ENCODE measurements at places on chromosomes 16 and 17.

- DNase-seq, result no peak
These were observed 6.1 kb upstream of the ENDOV start for GRCh38 chr17:80408872-80409271.

DNA sequence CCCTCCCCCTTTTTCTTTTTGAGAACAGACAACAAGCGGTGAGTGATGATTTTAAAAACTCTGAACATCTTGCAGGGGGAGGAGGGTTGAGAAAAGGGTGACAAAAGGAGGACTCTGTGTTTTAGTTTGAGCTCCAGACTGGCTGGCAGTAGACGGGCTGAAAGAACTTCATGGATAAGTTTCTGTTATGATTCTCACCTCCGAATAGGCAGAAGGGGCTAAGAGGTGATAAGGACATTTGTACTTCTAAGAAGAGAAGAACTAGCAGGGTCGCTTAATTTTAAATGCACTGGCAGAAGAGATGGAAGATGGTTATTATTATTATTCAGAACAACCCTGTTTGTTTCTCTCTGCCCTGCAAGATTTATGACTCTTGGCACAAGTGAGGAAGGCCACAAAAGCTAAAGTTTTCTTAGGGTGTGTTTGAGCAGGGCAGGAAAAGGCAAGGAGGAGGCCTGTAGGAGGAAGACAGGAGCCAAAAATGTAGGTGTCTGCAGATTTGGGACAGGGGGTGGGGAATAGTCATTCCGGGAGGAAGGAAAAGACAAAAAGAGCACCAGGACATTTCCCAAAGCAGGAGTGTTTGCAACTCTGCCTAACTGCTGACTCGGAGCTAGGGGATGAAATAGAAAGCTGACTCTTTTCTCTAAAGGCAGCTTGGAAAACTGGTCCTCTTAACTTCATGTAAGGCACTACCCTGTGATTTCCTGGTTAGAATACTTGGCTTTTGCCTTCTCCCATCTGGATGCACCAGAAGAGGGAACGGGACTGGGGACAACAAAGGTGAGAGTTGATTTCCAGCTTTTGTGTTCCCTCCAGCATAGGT, 11.9 kb upstream of the HOXB2 start:
- no peak for DNase-seq

DNA sequence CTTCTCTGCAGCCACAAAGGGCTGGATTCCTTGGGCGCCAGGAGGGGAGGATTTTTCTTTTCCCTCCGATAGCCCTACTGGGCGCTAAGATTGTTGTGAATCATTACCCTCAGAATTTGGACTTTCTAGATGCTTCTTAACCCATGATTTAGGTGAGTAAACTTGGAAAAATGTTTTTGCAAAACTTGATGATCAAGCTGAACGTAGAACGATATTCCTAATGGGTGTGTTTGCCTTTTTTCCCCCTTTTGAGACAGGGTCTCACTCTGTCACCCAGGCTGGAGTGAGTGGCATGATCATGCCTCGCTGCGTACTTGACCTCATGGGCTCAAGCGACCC, 43.8 kb downstream of the PGS1 start:
- no peak for DNase-seq

- no peak for DNase-seq
These were observed 27.8 kb downstream of the CTRB2 start for GRCh38 chr16:75179208-75179607.

DNA sequence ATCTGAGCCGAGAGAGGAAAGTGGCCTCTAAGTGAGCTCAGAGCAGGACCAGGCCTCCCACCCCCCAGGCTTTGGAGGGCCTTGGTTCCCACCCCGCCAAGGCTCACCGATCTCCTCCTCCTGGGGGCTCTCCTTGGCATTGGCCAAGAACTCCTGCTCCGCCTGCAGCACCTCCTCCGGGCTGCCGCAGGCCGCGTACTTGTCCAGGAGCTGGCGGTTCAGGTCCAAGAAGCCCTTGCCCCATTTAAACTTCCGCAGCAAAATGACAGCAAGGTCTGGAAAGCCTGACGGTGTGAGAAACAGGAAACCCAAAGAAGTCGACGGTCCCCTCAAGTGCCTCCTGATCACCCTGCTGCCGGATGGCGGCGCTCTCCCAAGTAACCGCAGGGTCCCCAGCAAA, 1.7 kb downstream of the TSR3 start:
- no peak for DNase-seq

DNA sequence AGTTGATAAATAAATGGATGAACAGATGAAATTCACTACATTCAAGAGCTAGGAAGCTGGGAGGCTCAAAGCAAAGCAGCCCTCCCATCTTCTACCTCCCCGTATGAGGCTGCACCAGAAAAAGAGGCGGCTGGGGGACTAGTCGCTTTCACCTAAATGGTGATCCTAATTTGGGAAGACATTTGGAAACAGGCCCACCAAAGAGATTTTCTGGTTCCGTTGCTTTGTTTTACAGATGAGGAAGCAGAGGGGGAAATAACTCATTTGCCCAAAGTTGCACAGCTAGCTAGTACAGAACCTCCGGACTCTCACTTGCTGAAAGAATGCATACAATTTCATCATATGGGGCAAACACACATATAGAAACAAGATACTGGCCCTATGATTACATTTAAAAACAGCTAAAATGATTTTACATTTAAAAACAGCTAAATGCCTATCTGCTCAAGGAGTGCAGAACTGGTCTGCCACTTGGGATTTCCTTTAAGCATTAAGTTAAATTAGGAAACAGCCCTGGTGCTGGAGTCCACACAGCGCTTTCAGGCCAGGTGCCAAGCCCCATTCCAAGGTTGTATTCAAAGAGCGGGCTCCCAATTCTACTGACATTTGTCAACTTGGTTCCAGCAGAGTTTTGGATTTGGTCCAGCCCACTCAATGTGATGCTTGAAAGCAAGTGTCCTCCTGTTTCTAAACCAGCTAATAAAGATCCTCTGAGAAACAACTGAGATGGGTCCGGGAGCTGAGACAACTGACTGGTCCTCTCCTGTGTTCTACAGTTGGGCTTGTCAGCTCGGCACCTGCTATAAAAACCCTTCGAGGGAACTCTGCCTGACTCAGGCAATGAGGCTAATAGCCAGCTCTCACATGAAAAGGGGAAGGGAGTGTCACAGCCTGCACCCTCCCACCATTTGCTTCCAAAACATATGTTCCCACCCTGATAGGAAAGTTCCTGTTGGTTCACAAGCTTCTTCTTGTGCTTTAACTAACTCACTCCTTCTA, 11.7 kb downstream of the ERN1 start:
- DNase-seq, result no peak

GRCh38 chr17:74959826-74960515, 12.6 kb downstream of the HID1 start:
- no peak for DNase-seq

- DNase-seq, result no peak
These were observed 24.6 kb upstream of the FAAP100 start for GRCh38 chr17:81576621-81577277.

DNA sequence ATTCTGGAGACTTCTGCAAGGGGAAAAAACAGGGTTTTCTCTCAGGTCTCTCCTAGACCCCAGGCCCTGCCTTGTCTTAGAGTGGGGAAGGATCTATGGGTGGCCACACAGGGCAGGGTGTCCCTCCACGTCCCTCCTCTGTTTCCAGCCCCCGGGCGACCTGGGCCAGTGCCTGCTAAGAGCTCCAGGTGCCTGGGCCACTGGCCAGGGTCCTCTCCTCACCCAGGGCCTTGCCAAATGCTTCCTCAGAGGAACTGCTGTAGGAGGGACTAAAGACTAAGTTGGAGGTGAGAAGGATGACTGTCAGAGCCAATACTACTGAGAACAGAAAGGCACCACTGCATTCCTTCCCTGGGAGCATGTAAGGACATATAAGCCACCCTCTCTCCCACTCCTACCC, 11.4 kb downstream of the NOS2 start:
- no peak for DNase-seq

- DNase-seq, result no peak
These were observed 142.8 kb downstream of the GRIN2A start for GRCh38 chr16:10039220-10040096.

GRCh38 chr17:40522961-40523310, 21.5 kb upstream of the TNS4 start:
- DNase-seq, result no peak

DNA sequence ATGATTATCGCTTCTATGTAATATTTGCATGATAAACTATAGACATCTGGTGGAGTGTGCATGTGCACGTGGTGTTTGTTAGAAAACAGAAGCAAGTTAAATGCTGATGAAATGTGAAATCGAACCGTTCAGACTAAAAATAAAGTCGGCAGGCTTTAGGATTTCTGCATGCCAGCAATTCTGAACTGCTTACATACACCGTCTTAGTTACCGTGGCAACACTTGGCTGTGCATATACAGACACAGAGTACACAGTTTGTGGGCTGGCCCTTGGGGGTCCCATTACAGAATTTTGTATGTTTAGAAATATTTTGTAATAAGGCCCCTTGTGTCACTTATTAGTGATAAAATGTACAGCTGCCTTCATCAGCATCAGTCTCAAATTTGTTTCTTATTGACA, 605.5 kb downstream of the RBFOX1 start:
- no peak for DNase-seq

DNA sequence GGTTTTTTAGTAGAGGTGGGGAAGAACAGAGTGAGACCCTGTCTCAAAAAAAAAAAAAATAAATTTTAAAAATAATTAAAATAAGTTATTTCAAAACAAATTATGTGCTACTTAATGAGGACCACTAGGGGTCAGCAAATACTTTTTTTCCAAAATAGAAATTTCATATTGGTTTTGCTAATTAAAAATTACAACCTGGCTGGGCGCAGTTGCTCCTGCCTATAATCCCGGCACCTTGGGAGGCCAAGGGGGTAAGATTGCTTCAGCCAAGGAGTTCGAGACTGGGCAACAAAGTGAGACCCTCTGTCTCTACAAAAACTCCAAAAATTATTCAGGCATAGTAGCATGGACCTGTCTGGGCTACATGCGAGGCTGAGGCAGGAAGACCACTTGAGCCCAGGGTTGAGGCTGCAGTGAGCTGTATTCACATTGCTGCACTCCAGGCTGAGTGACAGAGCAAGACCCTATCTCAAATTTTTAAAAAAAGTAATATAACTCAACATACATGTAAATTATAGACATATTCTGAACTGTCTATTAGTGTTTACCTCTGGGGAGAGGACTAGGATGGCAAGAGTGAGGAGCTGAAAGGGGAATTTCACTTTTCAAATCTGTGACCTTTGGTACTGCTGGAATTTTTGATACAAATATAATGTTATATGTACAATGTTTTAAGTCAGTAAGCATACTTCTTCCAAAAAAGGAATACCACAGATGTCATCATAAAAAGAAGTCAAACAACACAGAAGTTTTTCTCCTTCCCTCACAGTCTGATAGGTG, 8.1 kb downstream of the MEIOB start:
- DNase-seq, result no peak

DNA sequence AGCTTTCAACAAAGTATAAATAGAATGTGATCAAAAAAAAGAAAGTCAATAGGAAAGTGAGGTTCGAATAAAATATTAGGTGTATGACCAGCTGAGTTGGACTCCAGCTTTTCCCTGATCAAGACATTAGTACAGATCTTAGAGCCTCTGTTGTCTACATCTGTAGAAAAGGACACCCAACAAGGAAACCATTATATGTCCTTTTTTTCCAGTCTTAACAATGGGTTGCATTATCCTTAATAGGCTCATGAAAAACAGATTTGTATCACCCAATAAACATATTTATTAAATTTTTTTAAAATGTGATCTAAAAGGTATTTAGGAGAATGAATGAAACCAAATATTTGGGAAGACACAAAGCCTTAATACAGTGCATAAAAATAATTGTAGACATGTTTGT, 18.1 kb downstream of the ABCA6 start:
- no peak for DNase-seq

DNA sequence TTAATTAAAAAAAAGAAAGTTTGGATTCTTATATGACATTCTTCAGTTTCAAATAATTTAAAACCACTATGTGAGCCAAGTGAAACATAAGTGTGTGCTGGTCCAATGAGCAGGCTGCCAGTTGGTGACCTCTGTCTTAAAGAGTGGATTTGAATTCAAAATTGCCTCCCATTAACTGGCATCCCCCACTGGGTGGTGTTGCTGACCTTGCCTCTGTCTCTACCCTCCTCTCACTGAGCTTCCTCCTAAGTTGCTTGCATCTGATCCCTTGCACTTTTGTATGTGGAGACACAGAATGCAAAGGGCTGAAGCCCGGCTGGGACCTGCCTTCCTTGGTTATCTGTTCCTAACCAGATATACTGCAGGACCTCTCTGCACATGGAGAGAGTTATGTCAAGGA, 160.6 kb downstream of the CYLD start:
- DNase-seq, result no peak

DNA sequence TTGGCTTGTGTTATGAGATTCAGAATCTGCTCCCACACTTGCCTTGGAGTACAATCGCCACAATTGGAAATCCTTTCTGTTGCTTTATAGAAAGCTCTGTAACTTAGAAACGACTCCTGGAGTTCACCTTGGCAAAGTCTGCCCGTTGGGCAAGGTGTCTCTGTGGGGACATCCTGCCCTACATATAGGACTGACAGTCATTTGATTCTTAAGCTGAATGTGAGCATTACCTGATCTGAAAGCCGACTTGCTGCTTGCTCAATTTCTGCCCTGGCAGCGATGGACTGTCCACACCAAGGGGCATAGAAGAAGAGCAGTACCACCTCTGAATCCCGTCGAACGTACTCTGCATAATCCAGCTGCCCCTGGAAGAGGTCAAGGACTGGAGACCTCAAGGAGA, 6.9 kb downstream of the TXNDC11 start:
- no peak for DNase-seq

DNA sequence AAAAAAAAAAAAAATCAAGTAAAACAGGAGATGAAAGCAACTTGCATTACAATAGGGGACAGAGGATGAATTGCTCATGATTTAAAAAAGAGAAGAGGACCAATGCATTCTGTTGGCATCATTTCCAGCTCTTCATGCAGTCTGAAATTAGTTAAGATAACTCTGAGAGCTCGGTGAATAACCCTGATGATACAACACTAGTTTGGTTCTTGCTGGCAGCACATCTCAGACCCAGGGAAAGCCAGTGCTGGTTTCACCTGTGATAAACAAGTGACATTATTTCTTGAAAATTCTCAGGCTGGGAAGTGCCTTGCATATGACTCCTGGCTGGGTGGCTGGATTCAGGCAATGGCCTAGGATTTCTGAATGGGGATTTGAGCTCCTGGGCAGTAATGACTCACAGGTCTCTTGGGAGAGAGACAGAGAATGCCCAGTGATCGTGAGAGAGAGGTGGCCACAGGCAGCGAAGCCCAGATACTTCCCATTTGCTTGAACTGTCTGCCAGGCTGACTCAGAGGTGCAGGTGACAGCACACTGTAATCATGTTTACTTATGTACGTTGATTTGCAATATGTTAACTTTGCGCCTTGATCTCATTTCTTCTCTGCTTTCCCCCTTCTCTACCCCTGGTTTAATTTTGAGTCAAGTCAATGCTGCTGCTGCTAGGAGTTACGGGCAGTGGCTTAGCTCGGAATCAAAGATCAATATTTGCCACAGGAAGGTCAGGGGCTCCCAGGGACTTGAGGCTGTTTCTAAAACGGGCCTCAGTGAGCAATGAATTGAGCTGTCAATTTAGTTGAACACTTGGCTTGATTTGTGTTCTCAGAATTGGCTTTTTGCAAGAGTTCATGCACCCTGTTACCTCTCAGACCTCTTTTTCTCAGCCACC, 27.1 kb downstream of the ARSG start:
- no peak for DNase-seq

Measured in NCI-H1048 (cell line).